CD4-positive, alpha-beta T cell treated with Interleukin-15 for 1 hour (primary cell): ENCODE measurements at places on chromosomes 11 and 22.

DNA sequence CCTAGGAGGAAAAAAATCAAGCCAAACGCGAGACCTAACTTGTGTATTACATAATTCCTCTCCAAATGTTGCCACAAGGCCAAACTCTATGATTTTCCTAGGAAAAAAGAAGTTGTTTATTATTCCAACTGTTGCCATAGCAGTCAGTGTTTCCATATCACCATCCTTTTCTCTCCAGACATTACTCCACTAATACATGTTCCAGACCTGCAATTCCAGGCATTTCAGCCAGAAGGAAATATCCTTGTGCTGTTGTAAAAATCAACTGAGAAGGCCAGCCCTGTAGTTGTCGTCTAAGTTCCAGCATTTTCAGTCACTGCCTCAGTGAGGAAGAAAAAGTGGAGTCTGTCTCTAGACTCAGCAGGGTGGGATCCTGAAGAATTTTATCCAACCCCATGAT lies 33.1 kb upstream of the PAMR1 start:
- no peak for DNase-seq

DNA sequence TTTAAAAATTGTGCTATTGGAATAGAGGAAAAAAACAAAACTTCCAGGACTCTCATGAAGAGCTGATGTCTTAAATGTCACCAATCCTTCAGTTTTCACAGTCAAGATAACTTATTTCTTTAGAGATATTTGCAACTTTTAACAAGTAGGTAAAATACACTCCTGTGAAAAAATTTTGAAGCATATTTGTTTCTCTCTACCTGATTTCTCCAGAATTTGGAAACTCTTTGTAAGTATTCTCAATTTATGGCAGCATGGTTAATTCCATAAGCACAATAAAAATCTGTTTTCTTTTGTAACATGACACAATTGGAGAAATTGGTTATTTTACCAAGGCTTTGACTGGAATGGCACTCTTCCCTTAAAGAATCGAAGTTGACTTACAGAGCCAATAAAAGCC lies 4.1 kb downstream of the CASP4 start:
- DNase-seq: no peak

GRCh38 chr22:27088026-27088425 lies 430.6 kb downstream of the MIAT start:
- DNase-seq: no peak

DNA sequence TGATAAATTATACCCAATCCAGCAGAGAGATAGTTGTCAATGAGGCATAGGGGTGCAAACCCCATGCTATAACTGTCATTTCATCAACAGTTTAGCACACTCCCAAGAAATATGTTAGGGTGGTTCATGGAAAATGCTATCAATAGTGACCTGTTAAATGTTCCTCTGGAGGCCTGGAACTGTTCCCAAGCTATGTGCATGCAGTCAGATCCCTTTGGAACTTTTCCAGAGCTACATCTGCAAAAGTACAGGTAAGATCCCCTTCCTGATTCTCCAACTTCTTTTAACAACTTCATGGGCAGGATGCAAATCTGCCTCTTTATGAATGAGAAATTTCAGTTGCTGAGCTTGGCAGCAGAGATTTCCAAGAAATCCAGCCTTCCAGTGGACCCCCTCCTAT lies 27.2 kb downstream of the ABTB2 start:
- no peak for DNase-seq

DNA sequence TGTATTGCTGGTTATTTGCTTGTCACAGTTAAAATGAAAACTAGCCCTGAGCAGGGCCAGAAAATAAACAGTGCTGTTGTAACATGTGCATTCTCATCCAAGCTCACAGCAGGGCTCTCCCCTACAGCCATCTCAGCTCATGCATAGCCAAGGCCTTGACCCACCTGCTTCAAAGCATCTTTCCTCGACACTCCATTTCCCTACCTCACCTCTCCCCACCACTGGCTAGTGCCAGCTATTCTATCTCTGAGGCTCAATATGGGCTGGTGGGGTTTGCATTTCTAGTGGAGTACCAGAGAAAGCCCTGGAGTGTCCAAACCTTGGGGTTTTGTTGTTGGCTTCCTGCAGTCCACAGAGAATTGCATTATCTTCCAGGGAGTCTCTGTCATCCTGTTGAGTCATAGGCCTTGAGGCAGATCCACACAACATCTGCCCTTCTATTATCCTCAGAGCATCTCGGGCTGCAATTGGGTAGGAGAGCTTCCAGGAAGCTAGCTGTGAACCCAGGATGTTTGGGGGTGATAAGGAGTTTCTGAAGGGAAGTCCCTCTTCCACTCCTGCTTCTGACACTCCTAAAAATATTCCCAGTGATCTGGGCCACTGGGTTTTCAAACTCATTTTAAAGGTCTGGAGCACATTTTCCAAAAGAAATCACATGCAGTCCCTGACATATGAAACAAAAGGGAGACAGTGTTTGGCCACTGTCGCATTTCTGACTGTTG lies 36.1 kb upstream of the AMOTL1 start:
- no peak for DNase-seq

DNA sequence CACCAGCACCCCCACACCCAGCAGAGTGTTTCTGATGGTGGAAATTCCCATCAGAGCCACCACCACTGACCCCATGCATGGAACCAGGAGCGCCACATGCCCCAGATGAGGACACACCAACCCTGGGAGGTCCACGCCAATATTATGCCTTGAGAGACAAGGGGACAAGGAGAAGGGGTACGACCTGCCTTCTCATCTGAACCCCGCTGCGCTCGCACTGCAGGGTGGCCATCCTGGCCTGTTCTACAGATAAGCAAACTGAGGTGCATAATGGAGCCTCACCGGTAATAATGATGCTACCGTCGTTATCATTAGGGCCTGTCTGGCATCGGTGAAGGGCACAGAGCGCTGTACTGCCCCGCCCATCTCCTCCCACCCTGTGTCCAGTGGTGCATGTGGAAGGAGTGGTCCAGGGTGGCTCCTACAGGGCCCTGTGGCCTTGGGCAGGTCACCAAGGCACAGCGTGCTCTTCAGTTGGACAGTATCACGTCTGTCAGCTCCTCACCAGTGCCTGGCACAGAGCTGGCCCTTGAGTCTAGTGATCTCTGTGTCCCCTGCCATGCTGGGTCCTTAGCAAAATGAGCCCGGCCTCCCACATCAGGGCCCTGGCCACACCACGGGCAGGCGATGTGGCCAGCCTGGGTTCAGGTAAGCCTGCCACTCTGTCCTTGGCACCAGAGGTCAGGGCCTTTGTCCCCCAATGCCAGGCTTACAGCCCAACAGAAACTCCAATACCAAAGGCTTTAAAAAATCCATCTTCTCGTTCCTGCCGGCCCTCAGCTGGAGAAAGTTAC lies 92.2 kb downstream of the PHF21B start:
- no peak for DNase-seq

DNA sequence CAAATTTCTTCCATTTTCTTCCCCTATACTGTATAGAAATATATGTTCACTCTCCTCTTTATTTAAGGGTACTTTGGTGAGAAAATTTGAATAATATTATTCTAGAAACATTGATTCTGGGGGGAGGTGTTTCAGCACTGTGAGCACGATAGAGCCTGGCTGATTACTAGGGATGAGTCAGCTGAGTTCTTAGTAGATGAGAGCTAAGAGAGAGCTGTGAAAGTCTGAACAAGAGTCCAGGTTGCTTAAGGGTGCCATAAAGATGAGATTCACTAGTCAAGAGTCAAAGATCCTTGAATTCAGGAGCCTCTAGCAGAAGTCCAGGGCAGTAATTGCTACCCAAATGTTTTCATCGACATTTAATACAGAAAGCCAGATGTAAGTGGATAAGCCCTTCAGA lies 756.6 kb upstream of the API5 start:
- no peak for DNase-seq

GRCh38 chr11:47857892-47858543 lies 9.9 kb upstream of the NUP160 start:
- no peak for DNase-seq

GRCh38 chr22:43789452-43789851 lies 22.7 kb downstream of the EFCAB6 start:
- no peak for DNase-seq

- no peak for DNase-seq
Observed at GRCh38 chr11:45661439-45662055, 3.9 kb downstream of the CHST1 start.

- DNase-seq: no peak
Observed at GRCh38 chr11:40186437-40187263, 1272.8 kb downstream of the LRRC4C start.

DNA sequence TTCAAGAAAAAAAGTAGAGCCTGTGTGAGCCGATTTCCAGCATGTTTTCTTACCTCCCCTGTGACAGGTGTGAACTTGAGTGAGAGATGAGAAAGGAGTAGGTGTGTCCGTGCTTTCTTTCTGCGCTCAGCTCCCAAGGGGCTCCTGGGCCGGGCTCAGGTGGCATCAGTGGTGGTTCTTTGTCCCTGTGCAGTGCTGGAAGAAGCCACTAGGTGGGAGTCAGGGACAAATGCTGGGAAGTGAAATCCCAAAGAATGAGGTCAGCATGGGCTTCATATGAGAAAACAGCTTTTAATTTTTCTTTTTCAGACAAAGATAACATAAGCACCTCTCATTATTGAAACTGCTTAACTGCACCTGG lies 57.8 kb downstream of the PPFIBP2 start:
- DNase-seq: no peak

- DNase-seq: no peak
Observed at GRCh38 chr11:81380395-81380794, 1353.3 kb downstream of the FAM181B start.

DNA sequence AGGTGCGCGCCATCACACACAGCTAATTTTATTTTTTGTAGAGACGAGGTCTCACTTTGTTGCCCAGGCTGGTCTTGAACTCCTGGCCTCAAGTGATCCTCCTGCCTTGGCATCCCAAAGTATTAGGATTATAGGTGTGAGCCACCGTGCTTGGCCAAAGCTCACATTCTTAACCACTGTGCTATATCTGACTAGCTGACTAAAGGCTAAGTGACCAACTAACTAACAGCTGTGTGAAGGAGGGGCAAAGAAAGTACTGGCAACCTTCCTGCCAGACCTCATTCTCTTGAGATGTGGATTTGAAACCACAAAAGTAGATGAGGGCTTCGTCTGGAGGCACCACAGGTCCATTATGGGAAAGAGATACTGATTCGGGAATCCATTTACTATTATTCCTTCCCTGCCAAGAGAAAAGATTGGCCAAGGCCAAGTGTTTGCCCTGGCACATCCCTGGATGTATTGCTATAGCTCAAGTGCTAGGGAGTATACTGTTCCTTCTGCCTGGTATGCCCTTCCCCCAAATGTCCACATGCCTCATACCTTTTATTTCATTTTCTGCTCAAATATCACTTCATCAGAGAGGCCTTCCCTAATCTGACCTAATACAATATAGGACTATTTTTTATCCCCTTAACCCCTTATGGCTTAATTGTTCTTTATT lies 52.7 kb upstream of the RRM1 start:
- no peak for DNase-seq

DNA sequence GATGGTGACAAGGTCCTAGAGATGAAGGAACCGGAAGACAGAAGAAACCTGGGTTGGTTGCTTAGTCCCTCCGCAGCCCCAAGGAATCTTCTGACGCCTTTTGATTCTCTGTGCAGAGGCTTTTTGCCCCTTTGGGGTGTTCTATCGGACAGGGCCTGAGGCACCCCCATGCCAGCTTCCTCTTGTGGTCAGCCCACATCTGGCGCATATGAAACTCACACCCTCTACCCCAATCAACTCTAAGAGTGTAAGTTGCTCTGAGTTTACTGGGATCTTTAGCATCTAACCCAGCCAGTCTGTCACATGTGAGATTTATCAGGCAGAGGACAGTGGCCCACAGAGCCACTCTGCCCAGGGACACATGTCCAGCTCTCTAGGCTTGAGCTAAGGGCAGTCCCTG lies 17.4 kb downstream of the RASD2 start:
- DNase-seq: no peak

- no peak for DNase-seq
Observed at GRCh38 chr11:11265320-11265719, 87.7 kb downstream of the CSNK2A3 start.

DNA sequence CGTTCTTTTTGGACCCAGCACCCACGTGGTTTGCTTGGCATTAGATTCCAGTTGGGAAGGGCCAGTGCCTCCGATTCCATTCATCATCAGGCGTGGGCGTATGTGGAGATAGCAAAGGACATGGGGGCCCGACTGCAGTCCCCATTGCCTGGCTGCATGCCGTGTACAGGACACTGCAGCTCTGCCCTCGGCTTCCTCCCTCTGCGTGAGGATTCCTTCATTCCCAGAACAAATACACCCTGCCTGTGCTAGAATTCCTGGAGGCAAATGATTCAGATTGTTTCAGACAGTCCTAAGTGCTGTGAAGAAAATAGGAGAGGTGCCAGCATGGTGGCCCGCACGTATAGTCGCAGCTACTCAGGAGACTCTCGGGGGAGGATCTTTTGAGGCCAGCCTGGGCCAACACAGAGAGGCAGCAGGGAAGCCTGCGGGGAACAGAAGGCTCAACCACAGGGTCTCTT lies 15.4 kb downstream of the DERL3 start:
- no peak for DNase-seq
